ENCODE measurements at places on chromosomes 3 and 15. TPM values are rescaled to one million over a fixed set of nuclear protein-coding genes. Genes with fewer than 3 reads are reported as not detected.

The HYKK gene
- 10.3 TPM for polyA plus RNA-seq

DNA sequence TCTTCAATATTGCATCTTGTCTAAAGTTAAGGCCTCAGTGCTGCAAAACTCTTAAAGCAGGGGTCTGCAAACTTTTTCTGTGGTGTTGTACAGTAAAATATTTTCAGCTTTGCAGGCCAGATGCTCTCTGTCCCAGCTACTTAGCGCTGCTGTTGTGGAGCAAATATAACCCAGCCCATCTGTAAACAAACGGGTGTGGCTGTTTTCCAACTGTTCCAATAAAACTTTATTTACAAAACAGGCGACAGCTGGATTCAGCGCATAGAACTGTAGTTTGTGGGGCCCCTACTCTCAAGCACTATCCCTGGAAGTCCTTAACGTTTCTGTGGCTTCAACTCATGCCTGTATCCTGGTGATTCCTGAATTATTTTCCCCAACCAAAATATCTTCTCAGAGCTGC, 365.0 kb downstream of the FOXP1 start:
- DNase-seq = no peak

The NR1I2 gene
- polyA plus RNA-seq = 0.78 TPM

The NR2F2 gene
- 348 TPM for polyA plus RNA-seq

DNA sequence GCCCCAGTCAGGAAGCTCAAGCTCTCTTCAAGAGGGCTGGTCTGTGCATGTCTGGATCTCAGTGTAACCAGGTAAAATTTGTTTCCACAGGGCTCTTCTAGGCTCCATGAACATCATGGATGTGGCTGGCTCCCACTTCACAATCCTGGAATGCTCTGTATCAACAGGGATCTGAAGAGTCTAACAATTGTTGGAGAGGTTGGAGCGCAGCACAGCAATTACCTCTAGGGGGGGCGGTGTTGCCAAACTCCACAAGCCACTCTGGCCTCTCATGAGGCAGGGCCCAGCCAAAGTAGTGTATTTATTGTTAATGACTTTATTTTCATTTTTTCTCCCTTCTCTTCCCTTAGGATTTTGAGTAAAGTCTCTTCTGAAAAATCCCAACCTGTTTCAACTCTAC, 6.1 kb upstream of the EIF2B5 start:
- no peak for DNase-seq

Measured in left kidney (tissue), 8 donors.